ENCODE measurements at places on chromosomes 12 and 14. TPM values are rescaled to one million over a fixed set of nuclear protein-coding genes. Genes with fewer than 3 reads are reported as not detected.

The COPZ1 gene
- total RNA-seq: 94.6 TPM

The ALG10B gene
- 11.3 TPM for total RNA-seq

The GSC gene
- not detected for total RNA-seq

The C1R gene
- total RNA-seq: 4.6 TPM

DNA sequence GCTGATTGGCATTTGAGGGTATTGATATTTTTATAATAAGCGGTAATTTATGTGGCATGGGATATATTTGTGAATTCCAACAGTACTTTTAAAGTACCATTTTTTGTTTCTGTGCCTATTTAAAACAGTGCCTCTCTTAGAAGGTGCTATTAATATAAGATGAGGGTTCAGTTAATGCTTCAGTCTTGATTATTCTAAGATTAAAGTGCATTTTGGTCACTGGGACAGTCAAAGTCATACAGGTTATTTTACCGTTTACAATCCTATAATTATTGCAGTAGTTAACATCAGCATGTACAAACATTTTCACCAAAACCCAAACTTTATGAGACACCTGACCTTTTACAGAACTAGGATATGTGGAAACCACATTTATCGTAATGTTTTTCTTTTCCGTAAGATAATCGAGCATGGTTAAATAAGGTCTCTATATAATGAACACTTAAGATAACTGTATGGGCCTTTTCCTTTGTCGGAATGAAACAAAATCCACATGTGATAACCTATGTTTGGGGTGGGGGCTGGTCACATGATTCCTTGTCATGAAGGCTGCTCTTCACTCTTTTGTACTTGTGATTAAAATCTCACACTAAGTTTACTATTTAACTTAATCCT is 37.7 kb upstream of the DNM1L start:
- H3K27me3 ChIP-seq: no peaks in the 10 kb centered on the region
- no peak for DNase-seq
- H3K36me3 ChIP-seq: peaks cover 2% of the 10 kb centered on the region
- no peak overlapping the region for H3K27ac ChIP-seq

- no peaks in the 10 kb centered on the region for H3K4me1 ChIP-seq
- H3K4me3 ChIP-seq: no peak overlapping the region
- H3K27ac ChIP-seq: no peak overlapping the region
- no peak for DNase-seq
Observed at GRCh38 chr14:68442828-68443629, 349.8 kb downstream of the ZFP36L1 start.

GRCh38 chr12:116125956-116126566 is 151.4 kb downstream of the MED13L start:
- DNase-seq: no peak
- H3K36me3 ChIP-seq: peaks cover 5% of the 10 kb centered on the region
- H3K27me3 ChIP-seq: no peaks in the 10 kb centered on the region

DNA sequence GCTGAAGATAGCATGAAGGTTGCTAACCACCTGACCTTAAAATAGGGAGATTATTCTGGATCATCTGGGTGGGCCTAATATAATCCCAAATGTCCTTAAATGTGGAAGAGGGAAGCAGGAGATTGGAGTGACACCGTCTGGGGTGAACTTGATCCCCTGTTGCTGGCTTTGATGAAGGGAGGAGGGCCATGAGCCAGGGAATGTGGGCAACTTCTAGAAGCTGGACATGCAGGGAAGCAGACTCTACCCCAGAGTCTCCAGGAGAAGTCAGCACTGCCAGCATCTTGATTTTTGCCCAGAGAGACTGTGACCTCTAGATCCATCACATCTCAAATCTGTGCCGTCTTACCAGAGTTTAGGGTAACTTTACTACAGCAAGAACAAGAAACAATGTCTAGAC is 9.2 kb upstream of the KRT5 start:
- peaks cover 10% of the 10 kb centered on the region for H3K4me1 ChIP-seq
- no peaks in the 10 kb centered on the region for H3K36me3 ChIP-seq
- no peak overlapping the region for H3K4me3 ChIP-seq
- no peak overlapping the region for H3K27ac ChIP-seq
- DNase-seq: no peak

DNA sequence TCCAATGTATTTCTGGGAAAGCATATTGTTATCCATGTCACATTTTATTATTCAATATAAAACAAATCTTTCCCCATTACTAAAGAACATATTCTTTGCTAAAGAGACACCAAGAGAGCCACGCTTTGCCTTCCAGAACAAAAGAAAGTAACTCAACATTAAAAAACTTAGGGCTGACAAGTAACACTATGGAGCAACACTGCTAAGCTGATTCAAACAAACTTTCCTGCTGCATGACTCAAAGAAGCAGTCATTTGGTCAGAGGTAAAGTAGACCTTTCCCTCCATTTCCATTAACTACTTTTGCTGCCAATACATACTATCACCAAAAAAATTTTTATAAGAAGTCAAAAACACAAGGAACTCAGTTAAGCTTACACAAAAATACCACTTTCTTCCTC is 83.0 kb downstream of the DENND5B start:
- no peak for DNase-seq
- H3K27ac ChIP-seq: no peak overlapping the region
- no peak overlapping the region for H3K4me3 ChIP-seq
- H3K27me3 ChIP-seq: peaks cover 4% of the 10 kb centered on the region
- H3K4me1 ChIP-seq: no peaks in the 10 kb centered on the region
- H3K36me3 ChIP-seq: no peaks in the 10 kb centered on the region

- no peaks in the 10 kb centered on the region for H3K4me1 ChIP-seq
- H3K4me3 ChIP-seq: no peak overlapping the region
- H3K27me3 ChIP-seq: no peaks in the 10 kb centered on the region
Observed at GRCh38 chr12:87796961-87797516, 232.2 kb downstream of the C12orf50 start.

DNA sequence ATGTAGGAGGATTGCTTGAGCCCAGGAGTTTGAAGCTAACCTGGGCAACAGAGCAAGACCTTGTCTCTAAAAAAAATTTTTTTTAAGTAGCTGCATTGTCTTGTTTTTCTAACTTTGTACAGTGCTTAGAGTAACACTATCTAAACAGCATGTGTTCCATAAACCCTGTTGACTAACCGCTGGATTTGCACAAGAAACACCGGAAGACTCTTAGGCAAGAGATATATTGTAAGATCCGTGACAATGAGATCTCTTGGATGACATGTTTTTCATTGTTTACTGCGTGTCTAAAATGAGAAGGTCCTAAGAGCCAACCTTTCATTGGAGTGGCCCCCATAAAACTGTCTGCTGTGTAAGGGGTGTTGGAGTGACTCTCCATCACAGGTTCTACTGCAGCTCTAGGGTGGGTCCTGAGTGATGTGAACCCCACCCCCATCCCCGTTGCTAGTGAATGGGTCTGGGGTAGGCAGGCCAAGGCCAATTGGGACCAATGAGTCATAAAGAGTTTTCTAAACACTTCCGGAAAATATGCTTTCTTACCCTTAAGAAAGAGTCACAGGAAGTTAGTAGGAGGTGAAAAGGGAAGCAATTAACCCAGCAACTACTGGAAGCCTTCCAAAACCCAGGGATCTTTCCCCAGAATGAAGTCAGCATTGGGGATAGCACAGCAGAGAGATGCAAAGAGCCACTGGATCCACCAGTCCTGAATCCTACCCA is 24.3 kb upstream of the PCNX1 start:
- H3K27me3 ChIP-seq: no peaks in the 10 kb centered on the region
- peak overlapping the region; percentile 19 for H3K4me3 ChIP-seq
- no peak for DNase-seq
- H3K4me1 ChIP-seq: peaks cover 67% of the 10 kb centered on the region
- H3K36me3 ChIP-seq: peaks cover 6% of the 10 kb centered on the region

GRCh38 chr12:132121283-132121682 is 22.8 kb downstream of the DDX51 start:
- H3K4me1 ChIP-seq: no peaks in the 10 kb centered on the region
- no peak overlapping the region for H3K27ac ChIP-seq
- H3K36me3 ChIP-seq: peaks cover 10% of the 10 kb centered on the region
- H3K4me3 ChIP-seq: no peak overlapping the region
- H3K27me3 ChIP-seq: no peaks in the 10 kb centered on the region

DNA sequence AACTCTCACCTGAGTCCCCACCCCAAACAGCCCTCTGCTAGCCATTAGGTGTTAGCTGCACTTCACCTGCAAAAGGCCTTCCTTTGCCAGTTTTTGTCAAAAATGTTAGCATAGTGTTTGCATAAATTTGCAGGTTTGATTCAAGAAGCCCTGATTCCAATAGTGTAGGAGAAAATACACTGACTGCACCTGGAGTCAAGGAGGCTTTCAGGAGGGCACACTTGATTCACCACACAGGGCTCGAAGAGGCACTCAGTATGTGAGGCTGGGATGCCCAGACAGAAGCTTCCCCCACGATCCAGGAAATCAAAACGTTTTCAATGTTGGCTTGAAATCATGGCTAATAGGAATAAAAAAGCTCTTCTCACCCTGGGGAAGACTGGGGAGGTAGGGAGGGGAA is 40.5 kb upstream of the DDX11 start:
- DNase-seq: no peak
- H3K4me1 ChIP-seq: peaks cover 5% of the 10 kb centered on the region
- no peak overlapping the region for H3K4me3 ChIP-seq
- no peaks in the 10 kb centered on the region for H3K36me3 ChIP-seq

- peaks cover 2% of the 10 kb centered on the region for H3K27me3 ChIP-seq
- no peaks in the 10 kb centered on the region for H3K4me1 ChIP-seq
- H3K36me3 ChIP-seq: peaks cover 24% of the 10 kb centered on the region
- H3K4me3 ChIP-seq: no peak overlapping the region
- DNase-seq: no peak
Observed at GRCh38 chr14:72678356-72678755, 215.5 kb downstream of the DPF3 start.

DNA sequence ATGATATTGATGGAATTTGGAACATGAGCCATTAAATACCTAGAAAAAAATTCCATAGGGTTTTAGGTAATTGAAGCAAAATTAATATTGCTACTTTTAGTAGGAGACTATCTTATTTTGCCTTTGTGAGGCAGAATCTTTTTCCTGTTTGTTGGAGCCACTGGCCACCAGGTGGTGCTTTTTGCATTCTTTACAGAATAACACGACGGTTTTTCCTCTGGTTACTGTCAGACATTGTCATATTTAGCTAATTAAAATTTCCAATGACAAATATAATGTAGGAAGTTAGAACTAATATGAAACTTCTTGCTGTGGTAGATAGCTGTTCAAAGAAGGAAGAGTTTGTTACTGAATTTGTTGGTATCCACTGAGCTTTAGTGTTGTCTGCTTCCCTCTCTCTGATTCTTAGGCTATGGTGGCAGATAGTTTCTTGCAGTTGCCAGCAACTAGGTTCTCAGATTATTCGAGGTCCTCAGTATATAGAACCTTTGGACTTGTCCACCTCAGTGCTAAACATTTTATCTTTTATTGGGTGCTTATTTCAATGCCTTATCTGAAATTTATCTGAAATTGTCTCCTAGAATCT is 25.7 kb downstream of the RAB21 start:
- no peak overlapping the region for H3K4me3 ChIP-seq
- no peaks in the 10 kb centered on the region for H3K27me3 ChIP-seq
- H3K36me3 ChIP-seq: peaks cover 10% of the 10 kb centered on the region
- DNase-seq: no peak
- peaks cover 4% of the 10 kb centered on the region for H3K4me1 ChIP-seq

DNA sequence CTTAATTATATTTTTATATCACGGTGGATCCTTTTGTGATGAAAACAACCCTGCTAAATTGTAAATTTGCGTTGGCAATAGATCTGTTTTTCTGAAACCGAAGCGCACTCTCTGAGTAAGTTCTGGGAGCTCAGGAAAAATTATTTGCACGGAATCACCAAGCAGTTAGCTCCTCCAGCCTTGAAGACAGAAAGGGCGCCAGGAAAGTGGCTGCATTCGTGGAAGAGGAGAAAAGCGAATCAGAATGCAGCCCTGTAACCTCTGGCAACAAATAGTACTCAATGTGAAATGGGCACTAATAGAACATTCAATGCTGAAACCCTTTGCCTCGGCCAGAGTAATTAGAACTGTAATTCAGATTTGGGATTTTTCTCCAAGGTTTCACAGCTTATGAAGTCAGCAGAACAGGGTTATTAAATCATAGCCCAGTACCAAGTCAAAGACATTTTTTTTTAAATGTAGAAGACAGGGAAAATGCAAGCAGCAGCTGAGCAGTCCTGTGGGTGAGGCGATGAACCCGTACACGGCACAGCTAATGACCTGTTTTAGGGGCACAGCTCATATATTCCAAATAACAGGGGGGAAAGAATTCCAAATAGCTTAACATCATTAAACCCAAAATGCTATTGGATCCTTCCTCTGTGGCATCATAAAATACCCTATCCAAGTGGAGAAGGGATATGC is 251.4 kb downstream of the EGLN3 start:
- H3K4me3 ChIP-seq: no peak overlapping the region
- no peaks in the 10 kb centered on the region for H3K4me1 ChIP-seq
- H3K36me3 ChIP-seq: no peaks in the 10 kb centered on the region
- no peak for DNase-seq
- H3K27me3 ChIP-seq: no peaks in the 10 kb centered on the region

DNA sequence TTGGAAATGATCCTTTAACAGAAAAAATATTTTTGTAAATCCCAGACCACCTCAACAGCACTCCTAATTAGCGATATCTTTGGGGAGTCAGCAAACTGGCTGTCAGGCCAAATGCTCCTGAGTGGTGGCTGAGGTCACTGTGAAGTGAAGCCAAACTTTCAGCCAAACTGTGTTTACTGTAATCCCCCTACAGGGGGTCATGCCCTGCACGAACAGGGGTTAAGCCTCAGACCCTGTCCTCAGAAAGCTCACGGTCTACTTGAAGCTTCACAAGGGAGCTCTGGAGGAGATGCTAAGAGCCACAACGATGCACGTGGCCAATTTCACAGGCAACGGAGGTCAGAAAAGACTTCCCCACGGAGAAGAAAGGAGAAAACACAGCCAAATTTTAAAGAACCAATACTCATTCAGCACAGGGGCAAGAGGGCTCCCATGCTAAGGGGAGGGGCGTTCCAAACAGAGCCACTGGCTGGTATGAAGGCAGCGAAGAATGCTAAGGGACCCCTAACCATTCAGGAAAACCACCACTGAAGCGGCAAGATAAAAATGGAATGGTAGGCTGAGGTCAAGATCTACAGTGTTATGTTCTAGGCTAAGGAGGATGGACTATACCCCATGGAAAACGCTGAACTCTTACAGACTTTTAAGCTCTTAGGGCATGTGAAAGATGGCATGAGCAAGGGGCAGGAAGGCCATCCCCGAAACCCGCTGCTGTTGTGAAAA is 105.4 kb downstream of the ITPR2 start:
- no peak for DNase-seq
- H3K4me3 ChIP-seq: no peak overlapping the region
- H3K27me3 ChIP-seq: no peaks in the 10 kb centered on the region
- H3K27ac ChIP-seq: no peak overlapping the region
- peaks cover 13% of the 10 kb centered on the region for H3K36me3 ChIP-seq

GRCh38 chr14:57362361-57362760 is 28.0 kb upstream of the NAA30 start:
- peaks cover 15% of the 10 kb centered on the region for H3K27me3 ChIP-seq
- no peaks in the 10 kb centered on the region for H3K36me3 ChIP-seq
- H3K4me1 ChIP-seq: no peaks in the 10 kb centered on the region
- DNase-seq: no peak

DNA sequence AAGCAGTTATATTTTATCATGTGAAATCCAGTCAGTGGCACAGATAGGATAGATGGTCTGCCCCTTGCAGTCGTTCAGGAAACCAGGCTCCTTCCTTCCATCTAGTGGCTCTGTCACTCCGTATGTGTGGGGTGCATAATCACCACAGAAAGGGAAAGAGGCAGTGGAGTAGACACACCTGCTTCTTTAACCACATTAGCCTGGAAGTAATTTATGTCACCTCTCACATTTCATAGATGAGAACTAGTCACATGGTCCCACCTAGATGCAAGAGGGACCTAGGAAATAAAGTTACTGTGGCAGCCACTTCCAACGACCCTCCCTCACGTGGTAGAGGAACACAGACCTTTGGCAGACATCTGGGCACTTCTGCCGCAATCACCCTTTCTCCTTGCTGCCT is 14.2 kb upstream of the RNU6-8 start:
- no peak overlapping the region for H3K4me3 ChIP-seq
- H3K36me3 ChIP-seq: no peaks in the 10 kb centered on the region
- H3K27me3 ChIP-seq: no peaks in the 10 kb centered on the region
- peaks cover 1% of the 10 kb centered on the region for H3K4me1 ChIP-seq
- no peak overlapping the region for H3K27ac ChIP-seq
- no peak for DNase-seq

All from activated naive CD8-positive, alpha-beta T cell treated with anti-CD3 and anti-CD28 coated beads, Interleukin-2, amount 10 ng/mL, durations not matched to agents 7 days and 5 days (primary cell).